ENCODE measurements at places on chromosomes 6 and 20. TPM values are rescaled to one million over a fixed set of nuclear protein-coding genes. Genes with fewer than 3 reads are reported as not detected.

DNA sequence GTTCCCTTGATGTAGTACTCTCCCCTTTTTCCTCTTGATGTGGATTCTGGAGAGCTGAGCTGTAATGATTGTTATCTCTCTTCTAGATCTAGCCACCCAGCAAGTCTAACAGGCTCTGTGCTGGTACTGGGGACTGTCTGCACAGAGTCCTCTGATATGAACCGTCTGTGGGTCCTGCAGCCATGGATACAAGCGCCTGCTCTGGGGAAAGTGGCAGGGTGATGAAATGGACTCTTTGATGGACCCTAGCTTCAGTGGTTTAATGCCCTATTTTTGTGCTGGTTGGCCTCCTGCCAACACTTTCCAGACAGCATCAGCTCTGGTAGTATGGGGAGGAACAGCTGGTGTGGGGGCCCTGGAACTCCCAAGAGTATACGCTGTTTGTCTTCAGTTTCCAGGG is 216.3 kb downstream of the ADGRG6 start:
- DNase-seq = no peak

SLC24A3 gene
- 0.94 TPM for polyA plus RNA-seq

SOX18 gene
- not detected for polyA plus RNA-seq

- DNase-seq = no peak
Observed at GRCh38 chr6:96604420-96604819, 41.5 kb downstream of the FHL5 start.

OPRM1 gene
- not detected for polyA plus RNA-seq

- DNase-seq = peak; percentile 74
Observed at GRCh38 chr6:158894193-158894592, 75.0 kb upstream of the EZR start.

- no peak for DNase-seq
Observed at GRCh38 chr20:44683263-44684046, 31.7 kb upstream of the CCN5 start.

DNA sequence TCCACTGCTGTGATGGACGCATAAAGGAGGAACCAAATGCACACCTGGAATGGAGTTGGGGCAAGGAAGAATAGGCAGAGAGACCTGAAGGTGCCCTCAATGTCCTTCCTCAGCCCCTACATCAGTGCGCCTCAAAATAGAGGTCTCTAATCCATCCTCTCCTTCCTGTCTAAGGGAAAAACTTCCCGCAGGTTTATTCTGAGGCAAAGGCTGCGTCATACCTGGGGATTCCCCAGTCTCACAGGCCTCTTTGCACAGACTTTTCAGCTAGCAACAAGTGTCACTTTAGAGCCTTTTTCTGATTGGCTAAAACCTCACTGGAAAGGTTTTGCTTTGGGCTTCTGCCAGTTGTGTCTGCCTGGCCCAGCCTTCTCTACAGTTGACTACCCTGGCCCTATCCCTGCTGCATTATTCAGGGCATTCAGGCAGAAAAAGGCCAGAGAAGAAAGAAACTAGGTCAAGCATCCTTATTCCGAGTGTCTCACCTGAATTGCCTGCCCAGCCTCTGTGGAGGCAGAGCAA is 1.8 kb upstream of the HLA-DQB1 start:
- no peak for DNase-seq

COL19A1 gene
- polyA plus RNA-seq = 0.11 TPM

IYD gene
- polyA plus RNA-seq = not detected

DSP gene
- 11.0 TPM for polyA plus RNA-seq

GRCh38 chr20:62120990-62121775 is 1.1 kb upstream of the LSM14B start:
- DNase-seq = no peak

PTCHD4 gene
- 2.1 TPM for polyA plus RNA-seq

DNA sequence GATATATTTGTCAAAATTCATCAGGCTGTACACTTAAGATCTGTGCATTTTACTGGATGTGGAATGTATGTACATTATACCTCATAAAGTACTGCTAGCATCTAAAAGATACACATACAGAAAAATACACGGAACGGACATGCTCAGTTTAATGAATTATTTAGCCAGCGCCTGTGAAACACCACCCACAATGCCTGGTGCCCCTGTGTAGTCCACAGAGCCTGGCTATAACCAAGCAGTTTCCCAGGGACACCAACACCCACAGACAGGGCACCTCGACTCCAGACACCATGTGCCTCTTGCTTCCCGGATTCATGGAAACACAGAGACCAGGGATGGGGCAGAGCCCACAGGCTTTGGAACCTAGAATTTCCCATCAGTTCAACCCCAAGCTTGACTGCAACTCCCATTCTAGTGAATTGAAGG is 17.4 kb upstream of the ARMC12 start:
- DNase-seq = no peak

PDYN gene
- not detected for polyA plus RNA-seq

- no peak for DNase-seq
Observed at GRCh38 chr6:52871621-52872020, 31.0 kb upstream of the GSTA5 start.

All from BJ (cell line).